CD4-positive, CD25-positive, alpha-beta regulatory T cell (primary cell): ENCODE measurements at places on chromosomes 16 and 17. TPM values are rescaled to one million over a fixed set of nuclear protein-coding genes. Genes with fewer than 3 reads are reported as not detected.

DNA sequence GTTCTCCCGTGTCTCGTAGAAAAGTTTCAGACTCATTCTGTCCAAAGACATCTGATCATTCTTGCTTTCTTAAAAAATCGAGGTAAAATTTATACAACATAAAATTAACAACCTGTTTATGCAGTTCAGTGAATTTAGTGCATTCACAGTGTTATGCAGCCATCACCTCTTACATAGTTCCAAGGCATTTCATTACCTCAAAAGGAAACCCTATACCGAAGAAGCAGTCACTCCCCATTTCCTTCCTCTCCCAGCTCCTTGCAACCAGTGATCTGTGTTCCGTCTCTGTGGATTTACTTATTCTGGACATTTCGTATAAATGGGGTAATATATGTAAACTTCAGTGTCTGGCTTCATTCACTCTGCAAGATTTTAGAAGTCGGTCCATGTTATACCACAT lies 103.5 kb upstream of the HS3ST3A1 start:
- H3K27me3 ChIP-seq = peaks cover 6% of the 10 kb centered on the region
- no peak overlapping the region for H3K27ac ChIP-seq
- no peak for DNase-seq
- H3K4me3 ChIP-seq = no peak overlapping the region
- H3K4me1 ChIP-seq = no peaks in the 10 kb centered on the region

Gene NEUROD2
- not detected for total RNA-seq

Gene DBF4B
- total RNA-seq = 5.0 TPM

DNA sequence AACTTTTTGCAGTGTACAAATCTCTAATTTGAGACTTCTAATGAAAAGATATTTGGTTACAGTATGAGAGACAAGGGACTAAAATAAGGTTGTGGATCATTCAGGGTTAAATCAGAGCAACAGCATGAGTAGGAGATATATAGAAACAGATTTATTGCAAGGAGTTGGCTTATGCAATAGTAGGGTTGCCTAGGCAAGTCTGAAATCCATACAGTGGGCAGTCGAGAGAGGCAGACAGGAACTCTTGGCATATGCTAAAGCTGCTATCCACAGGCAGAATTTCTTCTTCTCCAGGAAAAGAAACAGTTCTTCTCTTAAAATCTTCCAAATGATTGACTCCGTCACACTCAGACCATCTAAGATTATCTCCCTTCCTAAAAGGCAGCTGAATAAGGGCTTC lies 500.8 kb downstream of the MAF start:
- no peaks in the 10 kb centered on the region for H3K36me3 ChIP-seq
- no peak overlapping the region for H3K27ac ChIP-seq
- no peak overlapping the region for H3K4me3 ChIP-seq
- no peaks in the 10 kb centered on the region for H3K27me3 ChIP-seq
- H3K4me1 ChIP-seq = no peaks in the 10 kb centered on the region
- DNase-seq = no peak

DNA sequence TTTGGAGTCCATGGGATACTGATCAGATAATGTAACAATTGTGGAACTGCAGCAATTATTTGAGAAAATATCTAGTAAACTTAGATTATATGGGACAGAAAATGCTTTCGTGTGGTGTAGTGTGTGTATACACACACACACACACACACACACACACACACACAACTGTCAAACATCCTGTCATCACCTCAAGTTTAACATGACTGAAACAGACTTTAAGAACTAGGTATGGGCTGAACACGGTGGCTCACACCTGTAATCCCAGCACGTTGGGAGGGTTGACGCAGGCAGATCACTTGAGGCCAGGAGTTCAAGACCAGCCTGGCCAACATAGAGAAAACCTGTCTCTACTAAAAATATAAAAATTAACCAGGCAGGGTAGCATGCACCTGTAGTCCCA lies 544 bp upstream of the EVI2A start:
- peak overlapping the region; percentile 99 for H3K4me3 ChIP-seq
- DNase-seq = no peak
- H3K36me3 ChIP-seq = peaks cover 10% of the 10 kb centered on the region
- peaks cover 39% of the 10 kb centered on the region for H3K4me1 ChIP-seq
- no peaks in the 10 kb centered on the region for H3K27me3 ChIP-seq
- peak overlapping the region; percentile 92 for H3K27ac ChIP-seq

- no peaks in the 10 kb centered on the region for H3K27me3 ChIP-seq
- H3K27ac ChIP-seq = no peak overlapping the region
- H3K4me1 ChIP-seq = no peaks in the 10 kb centered on the region
- H3K36me3 ChIP-seq = no peaks in the 10 kb centered on the region
Measured at GRCh38 chr17:27276653-27277156, 17.2 kb upstream of the WSB1 start.

GRCh38 chr17:73647772-73648542 lies 3.7 kb upstream of the SDK2 start:
- DNase-seq = no peak
- H3K27ac ChIP-seq = no peak overlapping the region
- no peaks in the 10 kb centered on the region for H3K36me3 ChIP-seq
- no peak overlapping the region for H3K4me3 ChIP-seq

Gene RNF43
- 3.3 TPM for total RNA-seq

Gene LRRC36
- not detected for total RNA-seq

Gene RRAD
- total RNA-seq = 0.35 TPM

DNA sequence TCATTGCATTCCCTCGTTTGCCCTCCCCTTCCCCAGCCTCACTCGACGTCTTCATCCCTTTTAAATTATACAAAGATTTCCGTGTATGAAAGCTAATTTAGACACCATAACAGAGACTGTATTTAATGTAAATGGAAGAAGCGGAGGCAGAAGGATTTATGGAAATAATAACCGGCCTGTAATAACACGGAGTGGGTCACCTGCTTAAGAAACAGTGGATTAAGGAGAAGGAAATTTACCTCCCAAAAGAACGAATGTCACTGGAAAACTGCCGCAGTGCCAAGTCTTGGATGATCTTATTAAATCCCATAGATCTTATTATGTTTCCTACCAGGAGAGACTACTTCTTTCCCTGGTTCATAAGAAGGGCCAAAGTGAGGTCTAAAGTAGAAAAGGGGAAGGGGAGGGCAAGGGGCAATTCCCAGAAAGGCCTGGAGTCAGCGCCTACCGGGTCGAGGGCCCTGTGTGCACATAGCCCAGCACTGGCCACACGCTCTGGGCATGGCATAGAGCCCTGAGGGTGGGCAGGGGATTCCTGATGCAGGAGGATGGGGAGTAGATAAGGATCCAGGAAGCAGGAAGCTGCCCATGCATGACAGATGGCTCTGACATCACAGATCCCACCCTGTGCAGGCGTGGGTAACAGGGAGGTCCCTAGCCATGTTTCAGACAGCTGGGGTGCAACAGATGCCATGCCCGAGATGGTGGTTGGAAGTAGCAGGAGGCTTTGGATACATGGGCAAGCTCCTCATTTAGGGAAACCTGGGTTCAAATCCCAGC lies 56.2 kb upstream of the RPL38 start:
- no peak overlapping the region for H3K27ac ChIP-seq
- no peaks in the 10 kb centered on the region for H3K36me3 ChIP-seq
- H3K27me3 ChIP-seq = no peaks in the 10 kb centered on the region

DNA sequence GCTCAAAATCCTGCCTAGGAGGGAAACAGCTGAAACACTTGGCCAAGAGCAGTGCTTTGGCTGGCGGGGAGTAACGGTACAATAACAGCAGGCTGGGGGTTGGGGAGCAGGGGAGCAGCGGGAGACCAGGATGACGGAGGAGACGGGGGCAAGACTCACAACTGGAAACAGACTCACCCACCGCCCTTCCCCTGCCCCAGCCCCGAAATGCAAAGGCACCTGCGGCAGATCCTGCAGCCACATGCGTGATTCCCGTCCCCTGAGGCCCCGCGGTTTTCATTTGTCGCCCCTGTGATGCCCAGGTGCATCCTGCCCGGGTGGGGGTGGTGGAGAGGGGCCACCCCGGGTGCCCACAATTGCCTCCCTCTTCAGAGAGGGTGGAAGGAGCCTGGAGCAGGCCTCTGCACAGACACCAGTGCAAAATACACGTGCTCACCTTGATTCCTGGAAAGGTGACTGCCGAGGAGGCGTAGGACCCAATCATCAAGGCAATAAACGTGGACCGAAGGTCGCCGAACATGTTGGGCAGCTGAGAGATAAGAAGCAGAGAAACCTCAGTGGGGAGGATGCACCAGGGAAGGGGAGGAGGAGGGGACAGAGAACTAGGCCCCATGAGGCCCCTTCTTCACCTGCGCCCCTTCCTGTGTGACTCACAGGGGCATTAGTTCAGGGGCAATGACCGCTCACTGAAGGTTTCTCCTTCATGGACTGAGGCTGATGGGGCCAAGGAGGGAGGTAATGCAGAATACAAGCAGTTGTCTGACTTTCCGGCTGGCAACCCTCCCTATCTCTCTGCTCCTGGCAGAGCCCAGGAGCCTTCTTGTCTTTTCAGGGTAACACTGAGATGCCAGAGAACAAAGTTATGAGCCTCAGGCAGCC lies 30.4 kb upstream of the PITPNA start:
- no peak overlapping the region for H3K4me3 ChIP-seq
- H3K4me1 ChIP-seq = no peaks in the 10 kb centered on the region
- no peak overlapping the region for H3K27ac ChIP-seq
- no peaks in the 10 kb centered on the region for H3K36me3 ChIP-seq

GRCh38 chr16:86844695-86845094 lies 266.3 kb downstream of the FOXL1 start:
- H3K27ac ChIP-seq = no peak overlapping the region
- no peak for DNase-seq
- H3K27me3 ChIP-seq = no peaks in the 10 kb centered on the region
- H3K4me3 ChIP-seq = no peak overlapping the region
- H3K36me3 ChIP-seq = no peaks in the 10 kb centered on the region

GRCh38 chr17:50180111-50180510 lies 14.3 kb downstream of the SGCA start:
- DNase-seq = no peak
- H3K4me1 ChIP-seq = no peaks in the 10 kb centered on the region
- no peak overlapping the region for H3K27ac ChIP-seq
- no peak overlapping the region for H3K4me3 ChIP-seq
- H3K36me3 ChIP-seq = no peaks in the 10 kb centered on the region
- no peaks in the 10 kb centered on the region for H3K27me3 ChIP-seq

GRCh38 chr16:53530046-53530445 lies 27.0 kb upstream of the AKTIP start:
- no peak overlapping the region for H3K4me3 ChIP-seq
- no peak for DNase-seq
- no peaks in the 10 kb centered on the region for H3K36me3 ChIP-seq
- no peaks in the 10 kb centered on the region for H3K27me3 ChIP-seq
- peaks cover 17% of the 10 kb centered on the region for H3K4me1 ChIP-seq

DNA sequence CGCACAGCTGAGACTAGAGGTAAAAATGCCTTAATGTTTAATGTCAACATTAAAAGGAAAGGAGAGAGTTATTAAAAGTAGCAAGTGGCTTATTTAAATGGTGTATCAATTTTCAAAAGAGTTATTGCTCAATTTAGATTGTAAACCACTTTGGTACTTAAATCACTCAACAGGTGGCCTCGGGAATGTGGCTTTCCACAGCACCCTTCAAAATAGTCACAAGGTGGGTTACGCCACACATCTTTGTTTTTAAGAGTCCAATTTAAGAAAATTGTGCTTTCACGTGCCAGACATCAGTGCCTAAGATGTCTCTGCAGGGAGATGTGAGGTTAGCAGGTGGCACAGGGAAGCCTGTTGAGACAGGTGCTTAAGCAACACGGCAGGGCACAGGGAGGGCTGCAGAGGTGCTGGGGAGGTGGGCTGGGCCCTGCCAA lies 27.5 kb upstream of the ADCY7 start:
- no peak for DNase-seq
- no peaks in the 10 kb centered on the region for H3K4me1 ChIP-seq
- H3K27me3 ChIP-seq = no peaks in the 10 kb centered on the region
- H3K27ac ChIP-seq = no peak overlapping the region

Gene FBXL20
- 30.8 TPM for total RNA-seq

- peaks cover 7% of the 10 kb centered on the region for H3K36me3 ChIP-seq
- DNase-seq = peak; percentile 73
- H3K27ac ChIP-seq = no peak overlapping the region
Measured at GRCh38 chr16:67542464-67542863, 13.8 kb downstream of the RIPOR1 start.

DNA sequence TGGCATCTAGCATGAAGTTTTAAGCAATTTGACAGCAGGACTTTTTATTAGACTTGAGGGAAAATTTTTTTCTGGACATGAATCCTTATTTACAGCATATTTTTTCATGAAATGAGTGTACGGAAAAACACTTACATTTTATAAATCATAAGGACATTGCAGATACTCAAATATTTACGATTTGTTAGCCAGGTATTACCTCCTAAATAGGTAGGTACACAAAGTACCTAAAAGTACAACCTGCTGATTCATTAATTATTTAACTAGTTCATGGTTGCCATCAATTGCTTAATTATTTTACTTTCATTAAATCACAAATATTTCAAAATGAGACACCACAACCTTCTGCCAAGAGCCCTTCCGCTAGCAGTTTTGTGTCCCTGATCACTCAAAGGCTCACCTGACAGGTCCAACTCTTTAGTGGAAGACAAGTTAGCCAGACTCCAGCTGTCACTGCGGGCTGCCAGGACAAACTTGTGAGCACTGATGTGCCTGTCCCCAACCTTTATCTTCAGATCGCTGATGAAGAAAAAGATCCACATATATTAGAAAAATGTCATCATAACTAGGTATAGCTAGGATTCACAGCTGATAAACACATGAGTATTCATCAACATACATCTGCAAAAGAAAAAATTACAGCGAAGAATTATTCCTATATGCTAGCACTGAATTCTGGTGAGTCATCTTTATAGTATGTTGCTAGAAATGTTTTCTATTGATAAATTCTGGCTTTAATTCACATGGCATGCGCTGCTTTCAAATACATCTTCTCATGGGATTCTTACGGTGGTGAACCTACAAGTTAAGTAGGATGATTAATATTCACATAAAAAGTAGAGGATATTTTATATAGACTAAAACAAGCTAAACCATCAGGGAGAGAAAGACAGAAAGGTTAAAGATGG lies 28.2 kb downstream of the ANKFY1 start:
- H3K4me3 ChIP-seq = no peak overlapping the region
- no peak overlapping the region for H3K27ac ChIP-seq
- H3K36me3 ChIP-seq = peaks cover 63% of the 10 kb centered on the region
- no peaks in the 10 kb centered on the region for H3K4me1 ChIP-seq

Gene TMC7
- total RNA-seq = not detected

Gene TMEM98
- not detected for total RNA-seq

- H3K27me3 ChIP-seq = no peaks in the 10 kb centered on the region
- no peak for DNase-seq
Measured at GRCh38 chr17:16456742-16457316, 35.2 kb downstream of the LRRC75A start.

DNA sequence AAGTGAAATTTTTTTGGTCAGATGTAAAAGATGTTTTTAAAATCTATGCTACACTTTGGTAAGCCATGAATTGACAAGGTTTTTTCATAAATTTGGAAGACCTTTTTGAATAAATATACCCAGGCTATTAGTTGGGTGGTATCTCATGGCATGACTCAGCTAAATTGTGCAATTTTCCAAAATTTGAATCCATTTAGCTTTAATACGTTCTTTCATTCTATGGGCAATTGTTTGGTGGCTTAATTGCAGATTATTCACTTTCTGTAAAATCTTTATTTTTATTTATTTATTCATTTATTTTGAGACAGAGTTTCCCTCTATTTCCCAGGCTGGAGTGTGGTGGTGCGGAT lies 82.8 kb upstream of the TNRC6A start:
- H3K27ac ChIP-seq = no peak overlapping the region
- no peaks in the 10 kb centered on the region for H3K36me3 ChIP-seq
